CD4-positive, alpha-beta T cell treated with Interleukin-6 at 100 ng/mL for 8 hours (primary cell): ENCODE measurements at places on chromosomes 4 and X.

DNA sequence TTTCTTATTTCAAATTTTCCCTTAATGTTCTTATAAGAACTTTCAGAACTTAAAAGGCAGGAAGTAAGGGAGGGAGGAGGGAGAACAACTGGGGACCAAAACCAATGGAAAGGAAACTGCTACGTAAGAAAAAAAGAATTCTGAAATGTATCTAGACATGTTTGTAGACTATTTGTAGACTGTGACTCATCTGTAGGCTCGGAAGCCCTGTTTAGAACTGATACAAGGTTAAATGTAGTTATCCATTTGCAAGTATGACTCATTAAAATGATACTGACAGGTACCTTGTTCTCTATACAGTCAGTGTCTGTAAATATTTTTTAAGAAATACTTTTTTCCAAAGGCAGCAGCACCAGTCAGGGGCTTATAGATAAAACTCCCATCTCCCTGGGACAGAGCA, 202.0 kb downstream of the DHX15 start:
- no peak for DNase-seq

- no peak for DNase-seq
Measured at GRCh38 chr4:148118633-148119032, 323.6 kb downstream of the NR3C2 start.

- DNase-seq = no peak
Measured at GRCh38 chr4:67894659-67895058, 10.9 kb upstream of the TMPRSS11D start.

GRCh38 chrX:5122181-5122678, 1106.4 kb downstream of the NLGN4X start:
- DNase-seq = no peak

GRCh38 chr4:7938609-7939376, 868 bp downstream of the AFAP1 start:
- DNase-seq = no peak

- DNase-seq = no peak
Measured at GRCh38 chr4:27000122-27000521, 139.5 kb downstream of the STIM2 start.

- DNase-seq = no peak
Measured at GRCh38 chr4:150994721-150995120, 20.4 kb downstream of the LRBA start.

DNA sequence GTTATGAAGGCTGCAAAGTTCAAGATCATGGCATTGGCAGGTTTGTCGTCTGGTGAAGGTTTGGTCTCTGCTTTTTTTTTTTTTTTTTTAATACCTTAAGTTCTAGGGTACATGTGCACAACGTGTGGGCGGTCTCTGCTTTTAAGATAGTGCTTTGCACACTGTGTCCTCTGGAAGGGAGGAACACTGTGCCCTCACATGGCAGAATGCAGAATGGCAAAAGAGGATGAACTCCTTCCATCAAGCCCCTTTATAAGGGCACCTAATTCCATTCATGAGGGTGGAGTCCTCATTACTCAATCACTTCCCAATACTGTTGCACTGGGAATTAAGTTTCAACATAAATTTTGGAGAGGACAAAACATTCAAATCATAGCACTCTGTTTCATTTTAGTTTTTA, 101.4 kb downstream of the GLRA2 start:
- no peak for DNase-seq

GRCh38 chrX:68934922-68935321, 106.1 kb downstream of the EFNB1 start:
- DNase-seq = no peak
